ENCODE measurements at places on chromosomes 12 and 14. TPM values are rescaled to one million over a fixed set of nuclear protein-coding genes. Genes with fewer than 3 reads are reported as not detected.

The CFAP73 gene
- 0.73 TPM for polyA plus RNA-seq

The PAX9 gene
- polyA plus RNA-seq, result 51.9 TPM

The MAP1LC3B2 gene
- 1.9 TPM for polyA plus RNA-seq

The CLEC12A gene
- polyA plus RNA-seq, result 0.32 TPM

The TAS2R8 gene
- not detected for polyA plus RNA-seq

The FBXL14 gene
- 6.2 TPM for polyA plus RNA-seq

The FAM222A gene
- 3.2 TPM for polyA plus RNA-seq

The PPP4R4 gene
- polyA plus RNA-seq, result 0.08 TPM

The STAC3 gene
- 1.4 TPM for polyA plus RNA-seq

The KCNC2 gene
- 0.04 TPM for polyA plus RNA-seq
